ENCODE measurements at places on chromosomes 6 and 20.

DNA sequence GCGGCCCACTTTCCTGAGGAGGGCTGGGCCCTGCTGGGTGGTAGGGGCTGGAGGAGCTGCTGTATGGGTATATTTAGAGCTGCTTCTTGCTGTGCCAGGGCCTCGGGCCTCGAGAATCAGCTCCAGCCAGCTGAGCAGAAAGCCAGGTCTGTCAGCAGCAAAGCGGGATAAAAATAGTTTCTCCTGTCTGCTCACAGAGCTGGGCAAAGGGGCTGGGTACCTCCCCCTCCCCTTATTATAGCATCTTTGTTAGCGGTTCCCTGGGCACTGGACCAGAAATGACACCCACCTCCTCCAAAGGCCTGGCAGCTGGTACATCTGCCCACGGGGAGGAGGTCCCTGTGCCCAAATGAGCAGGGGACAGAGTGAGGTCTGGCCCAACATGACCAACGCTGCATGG is 6.0 kb downstream of the SCRT2 start:
- no peak for DNase-seq

DNA sequence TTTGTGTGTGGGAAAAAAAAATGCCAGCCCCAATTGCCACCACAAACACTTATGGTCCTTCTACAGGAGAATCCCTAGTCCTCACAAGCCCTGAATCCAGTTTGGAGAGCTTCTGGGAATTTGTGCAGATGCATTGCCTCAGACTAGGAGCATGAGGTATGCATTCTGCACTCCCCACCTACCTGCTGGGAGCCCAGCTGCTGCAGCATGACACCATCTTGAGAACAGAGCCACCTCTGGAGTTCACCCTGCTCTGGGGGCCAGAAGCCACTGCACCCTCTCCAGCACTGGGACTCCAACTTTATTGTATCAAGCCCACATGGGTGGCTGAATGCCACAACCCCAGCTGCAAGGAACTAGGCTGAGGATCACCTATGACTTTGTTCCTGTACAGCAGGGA is 568.5 kb upstream of the ID4 start:
- no peak for DNase-seq

GRCh38 chr6:51299621-51300380 is 481.1 kb downstream of the TFAP2B start:
- no peak for DNase-seq

GRCh38 chr20:45016089-45016671 is 49.9 kb downstream of the STK4 start:
- DNase-seq, result no peak

DNA sequence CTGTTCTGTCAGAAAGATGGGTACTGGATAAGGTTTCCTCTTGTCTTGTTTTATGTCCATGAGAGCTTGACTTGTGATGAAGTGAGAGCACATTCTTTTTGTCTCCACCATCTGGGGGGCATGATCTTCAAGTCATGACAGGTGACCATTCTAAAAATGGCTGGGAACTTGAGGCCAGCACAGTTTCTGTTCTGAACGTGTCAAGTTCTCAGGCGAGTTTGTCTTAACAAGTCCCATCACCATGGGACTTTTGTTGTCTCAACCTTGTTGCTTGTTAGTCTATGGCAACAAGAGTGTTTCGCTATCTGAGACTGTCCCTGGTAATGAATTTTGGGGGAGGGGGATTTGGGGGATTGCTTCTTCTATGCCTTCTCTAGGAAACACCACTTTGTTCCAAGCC is 25.6 kb upstream of the ENPP4 start:
- no peak for DNase-seq

- no peak for DNase-seq
Observed at GRCh38 chr6:135146162-135146934, 34.8 kb upstream of the MYB start.

GRCh38 chr6:143505111-143505510 is 6.4 kb downstream of the FUCA2 start:
- DNase-seq, result no peak

DNA sequence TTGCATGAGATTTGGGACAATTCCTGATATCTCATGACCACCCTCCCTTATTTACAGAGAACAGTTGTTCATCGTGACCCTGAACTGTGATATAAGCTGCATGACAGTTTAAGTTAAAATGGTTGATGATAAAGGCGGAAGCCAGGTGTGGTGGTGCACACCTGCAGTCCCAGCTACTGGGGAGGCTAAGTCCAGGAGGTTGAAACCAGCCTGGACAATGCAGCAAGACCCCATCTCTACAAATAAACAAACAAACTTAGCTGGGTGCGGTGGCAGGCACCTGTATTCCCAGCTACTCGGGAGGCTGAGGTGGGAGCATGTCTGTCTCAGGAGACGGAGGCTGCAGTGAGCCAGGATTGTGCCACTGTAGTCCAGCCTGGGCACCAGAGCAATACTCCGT is 24.1 kb downstream of the COL20A1 start:
- no peak for DNase-seq

GRCh38 chr6:139821676-139822223 is 447.3 kb upstream of the CITED2 start:
- no peak for DNase-seq

DNA sequence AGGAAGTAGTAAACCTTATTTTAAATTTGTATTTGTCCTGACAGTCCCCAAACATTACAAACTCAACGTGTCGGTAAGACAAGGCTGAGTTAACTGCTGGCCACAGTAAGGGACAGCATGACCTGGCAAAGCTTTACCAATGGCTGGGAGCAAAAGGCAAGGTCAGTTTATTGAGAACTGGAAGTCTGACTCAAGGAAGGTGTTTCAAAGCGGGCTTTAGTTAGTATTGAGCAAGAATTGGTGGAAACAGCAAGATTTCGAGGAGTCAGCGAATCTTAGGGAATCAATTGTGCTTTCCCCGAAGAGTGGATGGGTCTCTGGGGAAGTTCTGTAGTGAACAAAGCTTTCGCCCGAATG is 885 bp upstream of the GZF1 start:
- DNase-seq, result peak; percentile 26

DNA sequence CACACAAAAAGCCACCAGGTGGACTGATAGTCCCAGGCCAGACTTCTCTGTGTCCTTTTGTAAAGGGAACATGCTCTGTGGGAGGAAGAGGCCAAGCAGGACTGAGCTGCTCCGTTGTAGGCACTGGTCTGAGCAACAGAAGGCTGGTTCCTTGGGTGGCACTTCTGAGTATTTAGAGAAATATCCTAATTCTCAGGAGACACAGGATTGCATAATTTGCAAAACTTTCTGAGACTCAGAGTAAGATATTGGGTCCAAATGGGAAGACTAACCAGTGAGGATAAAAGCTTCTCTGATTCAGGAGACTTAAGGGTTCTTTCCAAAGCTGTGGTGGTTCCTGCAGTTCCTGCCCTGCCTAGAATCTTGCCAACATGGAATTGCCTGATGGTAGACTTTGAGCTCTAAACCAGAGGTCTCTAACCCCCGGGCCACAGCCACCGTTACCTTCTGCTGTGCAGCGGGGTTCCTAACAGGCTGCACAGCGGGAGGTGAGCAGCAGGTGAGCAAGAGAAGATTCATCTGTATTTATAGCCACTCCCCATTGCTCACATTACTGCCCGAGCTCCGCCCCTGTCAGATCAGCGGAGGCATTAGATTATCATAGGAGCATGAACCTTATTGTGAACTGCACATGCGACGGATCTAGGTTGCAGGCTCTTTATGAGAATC is 107.0 kb downstream of the OLIG3 start:
- DNase-seq, result no peak

GRCh38 chr6:169190144-169190584 is 63.5 kb downstream of the THBS2 start:
- no peak for DNase-seq

DNA sequence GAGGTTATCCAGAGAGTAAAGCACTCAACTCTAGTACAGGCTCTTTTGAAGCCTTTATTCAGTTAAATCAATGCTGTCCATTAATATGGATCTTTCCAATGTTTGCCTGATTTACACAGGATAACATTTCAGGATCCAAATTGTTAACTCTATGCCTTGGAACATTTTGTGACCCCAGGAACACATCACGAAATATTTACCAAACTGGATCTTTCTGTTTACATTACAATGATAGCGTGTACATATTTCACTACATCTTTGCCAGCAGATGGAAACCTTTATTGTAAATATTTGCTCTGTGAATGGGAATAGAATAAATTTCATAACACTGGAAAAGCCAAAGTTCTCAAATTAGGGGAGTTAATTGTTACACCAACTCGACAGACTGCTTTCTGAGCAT is 23.5 kb downstream of the BPIFA2 start:
- DNase-seq, result no peak

- no peak for DNase-seq
Observed at GRCh38 chr6:155185544-155185943, 78.3 kb upstream of the CLDN20 start.

GRCh38 chr20:32155017-32155981 is 45.8 kb downstream of the TM9SF4 start:
- peak; percentile 29 for DNase-seq

DNA sequence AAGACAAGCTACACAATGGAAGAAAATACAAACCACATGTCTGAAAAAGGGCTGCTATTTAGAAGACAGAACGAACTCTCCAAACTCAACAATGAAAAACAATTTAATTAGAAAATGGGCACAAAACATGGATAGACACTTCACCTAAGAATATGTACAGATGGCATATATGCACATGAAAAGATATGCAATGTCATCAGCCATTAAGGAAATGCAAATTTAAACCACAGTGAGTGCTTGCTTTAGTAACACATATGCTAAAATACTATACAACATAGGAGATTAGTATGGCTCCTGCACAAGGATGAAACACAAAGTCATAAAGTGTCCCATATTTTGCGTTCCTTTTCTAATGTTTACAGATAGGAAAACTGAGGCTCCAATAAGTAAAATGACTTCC is 60.4 kb upstream of the FAM83B start:
- no peak for DNase-seq

DNA sequence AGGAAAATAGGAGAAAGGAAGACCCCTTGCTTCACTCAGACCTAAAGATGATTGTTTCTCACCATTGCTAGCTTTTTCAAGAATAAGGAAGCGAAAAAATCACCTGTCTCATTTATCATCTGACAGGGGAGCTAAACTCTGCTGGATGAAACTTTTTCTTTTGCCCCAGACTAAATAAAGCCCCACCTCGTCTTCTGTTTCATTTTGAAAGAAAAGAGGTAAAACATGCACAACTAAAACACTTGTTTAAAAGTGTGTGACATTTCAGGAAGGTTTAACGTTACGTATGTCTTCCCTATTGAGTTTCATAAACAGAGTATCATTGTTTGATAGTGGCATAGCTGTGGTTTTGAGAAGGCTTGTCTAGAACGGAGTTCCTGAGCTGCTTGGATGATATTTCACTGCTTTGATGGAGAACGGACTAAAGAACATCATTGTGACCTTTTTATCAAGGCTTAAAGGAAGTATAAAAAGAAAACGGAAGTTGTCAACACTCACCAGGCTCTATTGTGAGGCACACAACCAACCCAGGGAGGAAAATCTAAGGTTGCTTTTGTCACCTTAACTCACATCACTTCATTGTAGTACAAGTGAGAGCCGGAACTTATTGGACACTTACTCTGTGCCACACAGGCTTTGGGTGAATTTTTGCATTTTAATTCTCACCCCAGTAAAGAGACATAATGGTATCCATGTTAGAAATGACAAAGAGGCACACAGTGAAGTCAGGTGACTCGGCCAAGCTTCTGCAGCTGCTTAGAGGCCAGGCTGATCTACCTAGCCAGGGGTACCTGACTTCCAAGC is 29.5 kb downstream of the TSHZ2 start:
- no peak for DNase-seq

- DNase-seq, result no peak
Observed at GRCh38 chr6:7454696-7455358, 65.2 kb downstream of the RIOK1 start.

DNA sequence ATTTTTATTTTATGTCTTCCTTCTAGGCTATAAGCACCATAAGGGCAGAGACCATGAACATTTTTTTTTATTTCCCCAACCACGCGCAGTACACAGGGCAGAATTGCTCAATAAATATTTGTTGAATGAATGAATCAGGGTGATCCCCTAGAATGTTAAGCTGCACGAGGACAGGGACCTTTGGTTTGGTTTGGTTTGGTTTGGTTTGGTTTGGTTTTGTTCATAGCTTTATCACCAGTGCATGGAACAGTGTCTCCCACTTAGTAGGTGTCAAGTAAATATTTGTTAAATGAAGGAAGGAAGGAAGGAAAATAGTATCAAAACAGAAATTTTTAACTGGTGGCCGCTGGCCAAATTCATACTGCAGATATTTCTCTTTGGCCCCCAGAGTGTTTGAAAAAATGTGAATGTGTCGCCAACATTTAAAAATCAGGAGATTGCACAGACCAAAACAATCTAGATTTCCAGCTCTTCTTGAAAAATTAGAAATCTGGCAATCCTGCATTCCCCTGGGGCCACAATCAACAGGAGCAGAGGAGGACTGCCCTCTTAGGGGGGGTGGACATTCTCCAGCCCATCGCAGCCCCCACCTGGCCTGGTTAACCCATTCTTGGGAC is 205.3 kb downstream of the EYA2 start:
- no peak for DNase-seq

- DNase-seq, result no peak
Observed at GRCh38 chr6:101926149-101926925, 532.8 kb downstream of the GRIK2 start.

DNA sequence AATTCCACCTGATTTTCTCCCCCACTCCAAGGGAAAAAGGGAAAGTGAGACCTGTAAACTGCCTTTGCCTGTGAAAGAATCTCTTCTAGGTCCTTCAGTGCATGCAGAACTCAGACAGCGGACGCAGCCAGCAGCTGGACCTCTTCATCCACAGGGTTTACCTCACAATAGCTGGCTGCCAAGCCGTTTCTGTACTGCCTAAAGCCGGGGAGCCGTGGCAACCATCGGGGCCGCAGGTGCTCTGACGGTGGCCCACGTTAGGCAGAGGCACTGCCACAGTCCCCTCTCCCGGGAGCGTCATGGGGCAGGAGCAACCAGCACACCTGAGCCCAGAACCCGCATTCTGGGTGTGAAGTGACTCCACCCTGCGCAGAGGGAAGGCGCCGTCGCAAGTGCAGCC is 206.1 kb downstream of the TTLL2 start:
- DNase-seq, result no peak

GRCh38 chr6:137163732-137164318 is 9.6 kb downstream of the IL22RA2 start:
- DNase-seq, result no peak

- no peak for DNase-seq
Observed at GRCh38 chr20:56957737-56958553, 308.5 kb downstream of the BMP7 start.

DNA sequence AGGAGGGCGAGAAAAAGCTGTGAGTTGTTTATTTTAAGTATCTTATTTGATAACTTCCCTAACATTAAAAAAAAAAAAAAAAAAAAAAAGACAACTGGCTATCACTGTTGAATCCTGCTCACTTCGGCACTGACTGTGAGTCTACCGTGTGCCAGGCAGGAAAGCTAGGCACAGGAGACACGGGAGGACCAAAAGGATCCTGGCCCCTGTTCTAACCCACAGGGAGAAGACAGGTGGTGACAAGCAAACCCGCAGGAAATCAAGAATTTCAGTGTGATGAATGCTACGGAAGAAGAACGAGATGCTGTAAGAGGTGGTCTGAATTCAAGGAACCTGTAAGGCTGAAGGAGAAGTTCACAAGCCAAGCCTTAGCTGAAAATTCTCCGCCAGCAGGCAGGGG is 94.7 kb upstream of the NFATC2 start:
- no peak for DNase-seq

All from HL-60 (cell line).